Activated CD4-positive, alpha-beta T cell treated with anti-CD3 and anti-CD28 coated beads, Interleukin-2, amount 50 U/mL, for 16 hours (primary cell): ENCODE measurements at places on chromosomes 1 and 21.

- no peak for DNase-seq
Measured at GRCh38 chr1:83516369-83516768, 482.6 kb downstream of the TTLL7 start.

DNA sequence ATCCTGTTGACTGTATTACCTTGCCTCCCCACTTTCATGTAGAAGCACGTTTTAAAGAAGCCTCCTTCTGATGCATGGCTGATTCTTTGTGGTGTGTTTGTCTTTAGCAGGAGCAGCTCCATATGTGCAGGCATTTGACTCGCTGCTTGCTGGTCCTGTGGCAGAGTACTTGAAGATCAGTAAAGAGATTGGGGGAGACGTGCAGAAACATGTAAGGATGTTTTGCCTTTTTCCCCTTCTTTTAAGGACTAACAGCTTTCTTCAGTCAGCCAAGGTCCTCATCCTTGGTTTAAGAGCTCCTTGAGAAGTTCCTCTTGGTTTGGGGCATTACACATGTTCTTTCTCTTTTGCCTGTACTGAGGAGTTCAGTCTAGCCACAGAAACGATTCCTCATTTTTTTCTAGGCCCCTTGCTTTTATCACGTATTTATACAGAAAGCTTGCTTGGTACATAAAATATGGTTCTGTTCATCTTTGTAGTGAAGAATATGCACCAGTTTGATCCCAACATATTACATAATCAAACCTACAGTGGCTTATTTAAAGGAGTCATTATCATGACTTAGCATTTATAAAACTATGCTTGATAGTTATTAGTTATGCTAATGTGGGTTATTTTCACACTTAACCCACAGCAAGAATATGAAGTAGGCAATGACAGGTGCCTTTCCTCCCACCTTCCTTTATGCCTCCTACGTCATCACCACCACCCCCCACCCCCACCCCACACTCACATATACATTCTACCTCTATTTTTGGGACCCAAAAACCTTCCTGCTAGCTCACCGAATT is 19.6 kb downstream of the CAP1 start:
- DNase-seq, result no peak

DNA sequence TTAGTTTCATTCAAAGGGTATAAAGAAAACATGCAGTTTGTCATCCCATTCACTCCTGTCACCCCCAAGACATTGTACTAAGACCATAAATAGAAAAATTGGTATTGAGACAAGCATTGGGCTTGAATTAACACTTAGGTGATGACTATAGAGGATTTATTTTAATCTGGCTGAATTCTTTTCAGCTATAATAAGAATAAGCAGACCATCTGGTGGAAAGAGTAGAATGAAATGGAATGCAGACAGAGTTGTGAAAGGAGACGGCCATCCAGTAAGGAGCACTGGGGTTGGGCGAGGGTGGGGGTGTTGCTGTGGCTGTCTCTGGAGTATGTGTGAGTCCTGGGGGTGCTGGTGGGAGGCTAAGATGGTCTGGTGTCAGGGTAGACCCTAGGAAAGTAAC is 125.0 kb upstream of the IVNS1ABP start:
- DNase-seq, result no peak

DNA sequence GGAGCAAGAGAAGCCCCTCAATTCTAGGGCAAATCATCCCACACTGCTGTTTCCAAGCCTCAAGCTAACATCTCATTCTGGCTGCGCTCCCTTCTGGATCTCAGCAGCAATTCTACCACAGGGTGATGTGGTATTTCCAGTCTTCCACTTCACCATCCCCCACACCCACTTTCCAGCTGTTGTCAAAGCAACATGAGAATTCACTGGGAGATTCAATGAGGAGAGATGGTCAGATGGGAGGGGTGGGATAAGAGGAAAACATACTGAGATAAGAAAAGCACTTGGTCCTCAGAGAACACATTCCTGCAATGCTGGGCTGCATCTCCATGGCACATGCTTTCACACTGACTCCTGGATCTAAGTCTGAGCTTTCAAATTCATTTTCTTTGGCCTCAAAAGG is 47.3 kb upstream of the LRRC52 start:
- no peak for DNase-seq

- DNase-seq, result no peak
Measured at GRCh38 chr1:26745191-26745590, 42.6 kb upstream of the PIGV start.

- DNase-seq, result no peak
Measured at GRCh38 chr1:230230273-230230672, 163.2 kb downstream of the GALNT2 start.
